A549 treated with Hydrocortisone at 1 μM for 4 hours (cell line): ENCODE measurements at places on chromosomes 2 and 18. TPM values are rescaled to one million over a fixed set of nuclear protein-coding genes. Genes with fewer than 3 reads are reported as not detected.

The CD8B2 gene
- total RNA-seq: not detected in 5 replicates

The ANKRD30BL gene
- total RNA-seq: not detected in 5 replicates

The NTSR2 gene
- total RNA-seq: 0.05 to 0.09 TPM in 2 of 5 replicates, not detected in the others

The SERPINB4 gene
- 0.09 to 0.25 TPM (median 0.18 TPM) in 4 of 5 replicates, not detected in the other for total RNA-seq

The IL1RN gene
- total RNA-seq: 0.23 to 0.51 TPM (median 0.39 TPM) in 5 replicates

The PLB1 gene
- total RNA-seq: 1.5 to 2.6 TPM (median 1.9 TPM) in 5 replicates

The RBKS gene
- total RNA-seq: 6.2 to 8.6 TPM (median 8.2 TPM) in 5 replicates

The C1QL2 gene
- 0.37 to 0.61 TPM (median 0.48 TPM) in 5 replicates for total RNA-seq

The SPP2 gene
- not detected in 5 replicates for total RNA-seq

The TMX3 gene
- total RNA-seq: 16.8 to 22.4 TPM (median 20.7 TPM) in 5 replicates

The EFHD1 gene
- total RNA-seq: 3.3 to 5.0 TPM (median 4.3 TPM) in 5 replicates

The SLC23A3 gene
- 0.29 to 0.82 TPM (median 0.65 TPM) in 5 replicates for total RNA-seq

The WBP1 gene
- total RNA-seq: 55.6 to 85.5 TPM (median 80.0 TPM) in 5 replicates

The CLEC4F gene
- total RNA-seq: not detected in 5 replicates
